ENCODE measurements at places on chromosomes 1 and 21.

DNA sequence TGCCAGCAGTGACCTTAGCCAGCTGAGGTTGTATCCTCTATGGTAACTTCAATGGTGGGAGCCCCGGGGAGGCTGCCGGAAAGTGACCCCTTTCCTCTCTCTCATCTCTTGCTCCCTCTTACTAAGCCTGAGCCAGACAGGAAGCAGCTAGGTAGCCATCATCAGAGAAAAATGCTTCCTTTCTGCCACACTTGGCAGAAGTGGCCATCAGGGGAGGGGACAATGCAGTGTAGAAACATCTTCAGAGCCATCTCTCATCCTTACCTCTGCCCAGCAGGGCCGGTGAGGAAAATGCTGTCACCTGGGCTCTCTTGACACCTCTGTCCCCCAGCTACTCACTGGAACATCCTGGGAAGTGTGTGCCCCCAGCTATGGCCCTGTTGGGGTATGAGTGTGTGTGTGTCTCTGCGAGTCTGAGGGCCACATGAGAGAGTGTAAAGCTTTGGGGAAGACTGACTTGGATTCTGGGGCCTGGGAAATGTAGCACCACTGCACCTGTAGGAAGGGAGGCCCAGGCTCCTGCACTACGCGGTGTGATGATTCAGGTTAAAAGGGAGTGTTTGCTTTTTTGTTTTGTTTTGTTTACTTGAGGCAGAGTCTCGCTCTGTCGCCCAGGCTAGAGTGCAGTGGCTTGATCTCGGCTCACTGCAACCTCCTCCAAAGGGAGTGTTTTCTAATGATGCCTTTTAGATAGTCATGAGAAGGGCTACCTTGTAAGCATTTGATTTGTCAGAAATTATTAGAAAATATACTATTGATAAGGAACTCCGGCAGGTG is 48.7 kb upstream of the CNTN2 start:
- no peak for DNase-seq

GRCh38 chr1:227707846-227708245 is 27.3 kb downstream of the JMJD4 start:
- DNase-seq: no peak

- DNase-seq: peak; percentile 33
Observed at GRCh38 chr1:84836145-84836544, 56.9 kb downstream of the LPAR3 start.

- no peak for DNase-seq
Observed at GRCh38 chr1:201328576-201328975, 45.3 kb downstream of the PKP1 start.

DNA sequence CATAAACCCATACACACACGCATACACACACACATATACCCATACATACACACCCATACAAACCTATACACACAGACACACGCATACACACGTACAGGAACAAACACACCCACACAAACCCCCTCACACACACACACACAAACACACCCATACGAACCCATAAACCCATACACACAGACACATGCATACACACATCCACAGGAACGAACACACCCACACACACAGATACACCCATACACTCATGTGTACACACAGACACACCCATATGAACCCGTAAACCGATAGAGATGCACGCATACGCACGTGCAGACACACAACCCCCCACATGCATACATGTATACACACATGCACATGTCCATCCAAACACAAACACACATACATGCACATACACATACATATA is 9.5 kb downstream of the WNT9A start:
- DNase-seq: no peak

- DNase-seq: no peak
Observed at GRCh38 chr1:6002714-6003501, 10.7 kb upstream of the NPHP4 start.

DNA sequence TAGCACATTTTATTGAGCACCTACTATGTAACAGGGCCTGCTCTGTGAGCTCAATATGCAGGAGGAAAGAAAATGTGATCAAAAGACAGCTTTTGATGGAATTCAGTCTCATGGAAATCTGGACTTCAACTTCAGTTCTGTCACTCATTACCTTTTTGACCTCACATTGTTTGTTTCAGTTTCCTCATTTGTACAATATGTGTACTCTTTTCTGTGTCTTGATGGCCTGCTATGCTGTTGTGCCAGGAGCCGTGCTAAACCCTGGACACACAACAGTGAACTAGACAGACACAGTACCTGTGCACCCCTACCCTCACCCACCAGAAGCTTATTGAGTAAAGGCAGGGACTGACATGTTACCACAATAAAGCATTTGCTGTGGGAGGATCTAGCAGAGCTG is 162.9 kb upstream of the FGGY start:
- DNase-seq: no peak

- DNase-seq: no peak
Observed at GRCh38 chr1:152969036-152969435, 1.4 kb upstream of the SPRR4 start.

DNA sequence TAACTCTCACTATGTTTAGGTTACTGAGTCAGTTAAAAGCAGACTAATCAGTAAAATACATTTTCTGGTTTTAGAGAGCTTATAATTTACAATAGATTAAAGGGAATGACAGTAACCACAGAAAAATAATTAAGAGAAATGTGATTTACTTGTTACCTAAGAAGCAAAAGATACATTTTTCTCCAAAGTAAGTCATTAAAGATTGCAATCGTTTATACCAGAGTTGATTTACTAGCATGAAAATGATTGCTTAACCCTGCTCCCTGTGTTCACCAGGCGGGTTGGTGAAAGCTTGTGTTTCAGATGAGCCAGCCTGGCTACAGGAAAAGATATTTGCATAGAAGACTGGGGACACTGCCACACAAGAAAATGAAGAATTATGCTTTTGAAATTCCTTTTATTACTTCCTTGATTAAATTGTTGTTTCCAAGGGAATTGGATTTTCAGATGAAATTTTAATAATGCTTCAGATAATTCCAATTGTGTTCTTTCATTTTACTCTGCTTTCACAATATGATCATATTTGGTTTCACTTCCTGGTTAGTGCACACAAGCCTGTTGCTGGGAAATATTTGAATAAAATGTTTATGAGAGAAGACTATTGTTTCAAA is 27.9 kb downstream of the LRRC8B start:
- DNase-seq: peak; percentile 16

DNA sequence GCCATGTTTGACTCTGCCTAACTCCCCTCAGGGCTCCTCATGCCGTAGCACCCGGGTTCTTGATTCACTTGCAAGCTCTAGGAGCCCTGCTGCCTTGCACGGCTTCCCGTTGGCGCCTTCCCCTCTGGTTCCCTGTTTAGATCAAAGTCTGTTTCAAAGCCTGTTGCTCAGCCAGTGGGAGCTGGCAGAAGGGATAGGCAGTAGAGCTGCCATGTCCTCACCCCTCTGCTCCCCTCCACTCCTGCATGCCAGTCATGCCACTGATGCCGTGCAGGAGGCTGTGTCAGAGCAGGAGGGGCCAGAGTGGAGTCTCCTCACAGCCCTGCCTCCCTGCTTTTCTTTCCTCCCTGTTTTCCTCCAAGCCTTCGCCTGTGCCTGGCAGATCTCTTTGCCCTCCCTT is 26.5 kb downstream of the HMGCS2 start:
- peak; percentile 8 for DNase-seq

GRCh38 chr1:26557008-26557407 is 27.4 kb downstream of the RPS6KA1 start:
- DNase-seq: no peak

- DNase-seq: no peak
Observed at GRCh38 chr1:101221945-101222429, 14.8 kb upstream of the S1PR1 start.

DNA sequence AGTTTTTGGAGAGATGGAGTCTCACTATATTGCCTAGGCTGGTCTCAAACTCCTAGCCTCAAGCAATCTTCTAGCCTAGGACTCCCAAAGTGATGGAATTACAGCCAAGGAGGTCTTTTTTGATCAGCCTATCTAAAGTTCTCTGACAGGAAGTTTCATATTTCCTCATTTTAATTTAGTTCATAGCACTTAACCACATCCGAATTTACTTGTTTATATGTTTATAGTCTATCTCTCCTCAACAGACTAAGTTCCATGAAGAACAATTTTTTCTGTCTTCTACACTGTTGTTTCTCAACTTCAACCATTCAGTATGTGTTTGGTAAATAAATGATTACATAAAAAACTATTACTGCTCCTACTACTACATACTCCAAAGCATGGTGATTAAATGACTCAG is 47.9 kb downstream of the GON4L start:
- no peak for DNase-seq

DNA sequence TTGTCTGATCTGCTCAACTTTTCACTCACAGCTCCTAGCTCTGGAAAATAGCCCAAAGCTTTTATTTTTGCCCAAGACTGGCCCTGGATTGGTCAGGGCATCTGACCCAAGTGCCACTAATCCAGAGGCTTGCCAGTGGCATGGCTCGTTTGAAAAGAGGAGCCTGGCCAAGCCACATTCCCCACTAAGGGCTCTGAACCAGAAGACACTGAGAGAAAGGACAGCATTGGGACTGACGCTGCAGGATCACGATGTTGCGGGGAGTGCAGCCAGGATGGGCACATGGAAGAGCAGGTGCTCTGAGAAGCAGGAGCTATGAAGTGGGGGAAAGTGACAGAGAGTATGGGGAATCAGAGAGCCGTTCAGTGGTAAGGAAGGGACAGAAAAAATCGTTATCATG is 44.9 kb upstream of the TSPAN2 start:
- no peak for DNase-seq

GRCh38 chr1:114093624-114094362 is 59.9 kb downstream of the SYT6 start:
- DNase-seq: peak; percentile 34

GRCh38 chr1:31977385-31978131 is 36.1 kb upstream of the KHDRBS1 start:
- peak; percentile 22 for DNase-seq

- DNase-seq: no peak
Observed at GRCh38 chr1:208837242-208837641, 593.1 kb upstream of the PLXNA2 start.

- DNase-seq: peak; percentile 96
Observed at GRCh38 chr1:198669023-198669698, 30.3 kb downstream of the PTPRC start.

- DNase-seq: no peak
Observed at GRCh38 chr21:34781526-34781925, 112.7 kb downstream of the CLIC6 start.

- DNase-seq: peak; percentile 66
Observed at GRCh38 chr1:241213139-241213538, 143.9 kb downstream of the RGS7 start.

GRCh38 chr1:50348449-50349241 is 74.6 kb downstream of the DMRTA2 start:
- DNase-seq: peak; percentile 80

DNA sequence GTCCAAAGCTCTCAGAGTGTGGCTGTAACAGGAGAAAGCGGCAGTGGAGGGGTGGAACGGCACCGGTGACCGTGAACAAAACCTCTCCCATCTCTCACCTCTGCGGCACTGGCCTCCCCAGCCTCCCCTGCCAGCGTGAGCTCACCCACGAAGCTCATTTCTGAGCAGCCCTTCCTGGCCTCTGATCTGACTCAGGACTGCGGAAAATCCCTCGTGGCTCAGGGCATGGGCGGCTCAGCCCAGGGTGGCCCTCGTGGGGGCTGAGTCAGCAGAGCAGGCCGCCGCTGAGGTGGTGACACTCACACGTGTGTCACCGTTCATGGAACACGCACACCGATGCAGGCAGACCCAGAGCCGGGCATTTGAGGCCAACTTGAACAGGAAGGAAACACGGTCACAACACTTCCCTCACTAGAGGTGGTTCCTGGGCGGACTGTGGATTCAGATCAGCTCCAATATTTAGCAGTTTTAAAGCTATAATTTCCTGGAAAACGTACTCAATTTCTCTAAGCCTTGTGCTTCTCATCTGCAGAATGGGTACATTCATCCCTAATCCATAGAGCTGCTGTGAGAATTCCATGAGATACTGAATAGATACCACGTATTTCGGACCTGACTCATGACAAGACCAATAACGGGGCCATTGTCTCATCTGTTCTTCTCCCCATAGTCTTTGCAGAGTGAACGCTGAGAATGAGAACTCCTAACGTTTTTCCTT is 115.0 kb upstream of the TMPRSS2 start:
- no peak for DNase-seq

DNA sequence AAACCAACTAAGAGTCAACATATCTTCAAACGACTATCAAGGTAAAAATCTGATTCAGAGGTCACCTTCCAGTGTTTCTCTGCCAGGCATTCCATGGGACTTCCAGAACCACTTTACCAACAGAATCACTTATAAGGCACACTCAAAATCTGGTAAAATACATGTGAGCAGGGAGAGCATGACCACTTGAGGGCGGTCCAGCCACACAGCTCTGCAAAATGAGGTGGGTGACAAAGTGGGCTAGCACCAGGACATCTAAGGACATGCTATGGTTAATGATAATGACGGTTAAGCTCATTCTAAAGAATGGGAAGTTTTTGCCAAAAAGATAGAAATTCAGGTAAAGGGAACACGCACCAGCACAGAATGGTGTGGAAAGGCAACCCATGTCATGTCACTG is 24.5 kb upstream of the GLIS1 start:
- DNase-seq: no peak

GRCh38 chr1:220458936-220459335 is 69.0 kb upstream of the MARK1 start:
- no peak for DNase-seq

GRCh38 chr1:29711582-29712283 is 475.4 kb downstream of the PTPRU start:
- no peak for DNase-seq

DNA sequence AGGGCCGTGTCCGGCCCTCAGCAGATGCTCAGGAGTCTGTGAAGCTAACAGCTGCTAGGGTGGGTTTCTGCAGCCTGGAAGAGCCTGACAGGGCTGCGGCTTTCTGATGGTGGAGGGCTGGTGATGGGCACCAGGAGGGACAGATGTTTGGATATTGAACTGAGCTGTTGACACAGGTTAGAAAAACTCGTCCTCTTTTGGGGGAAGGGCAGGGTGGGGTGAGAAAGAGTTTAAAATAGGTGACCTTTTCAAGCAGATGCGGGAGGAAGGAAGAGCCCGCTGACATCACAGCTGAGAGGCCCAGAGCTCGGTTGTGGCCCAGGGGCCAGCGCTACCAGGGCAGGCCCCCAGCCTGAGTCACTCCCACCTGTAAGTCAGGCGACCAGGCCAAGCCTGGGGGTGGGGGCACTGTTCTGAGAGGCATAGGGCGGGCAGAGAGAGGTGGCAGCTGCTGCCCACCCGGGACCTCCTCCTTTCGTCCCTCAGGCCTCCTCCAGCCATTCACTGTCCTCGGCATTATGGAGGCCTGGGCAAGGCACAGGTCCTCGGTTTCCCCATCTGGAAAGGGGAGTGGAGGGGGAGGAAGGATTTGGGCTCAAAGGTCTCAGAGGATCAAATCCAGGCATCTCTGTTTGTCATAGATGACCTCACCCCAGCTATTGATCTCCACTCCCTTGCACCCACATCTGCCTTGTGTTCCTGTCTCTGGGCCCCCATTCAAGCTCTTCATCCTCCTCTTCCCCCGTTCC is 32.3 kb upstream of the ID3 start:
- no peak for DNase-seq

DNA sequence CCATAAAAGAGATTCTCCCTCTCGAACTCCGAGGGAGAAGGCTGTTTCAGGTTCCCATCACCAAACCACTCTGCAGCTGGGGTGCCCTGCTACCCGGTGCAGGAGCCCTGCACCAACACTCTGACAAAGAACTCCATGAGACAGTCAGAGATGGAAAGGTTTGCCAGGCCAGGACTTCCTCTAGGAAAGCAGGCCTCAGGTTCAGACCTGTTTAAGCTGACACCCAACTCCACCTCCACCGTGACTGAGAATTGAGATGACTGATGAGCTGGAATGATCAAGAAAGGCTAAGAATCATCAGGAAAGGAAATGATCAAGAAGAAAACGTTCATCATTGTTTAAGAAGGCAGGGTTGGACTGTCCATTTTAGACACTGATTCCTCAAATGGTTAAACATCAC is 46.2 kb upstream of the KCNE1 start:
- peak; percentile 36 for DNase-seq
